ENCODE measurements at places on chromosomes 11 and 22. TPM values are rescaled to one million over a fixed set of nuclear protein-coding genes. Genes with fewer than 3 reads are reported as not detected.

DNA sequence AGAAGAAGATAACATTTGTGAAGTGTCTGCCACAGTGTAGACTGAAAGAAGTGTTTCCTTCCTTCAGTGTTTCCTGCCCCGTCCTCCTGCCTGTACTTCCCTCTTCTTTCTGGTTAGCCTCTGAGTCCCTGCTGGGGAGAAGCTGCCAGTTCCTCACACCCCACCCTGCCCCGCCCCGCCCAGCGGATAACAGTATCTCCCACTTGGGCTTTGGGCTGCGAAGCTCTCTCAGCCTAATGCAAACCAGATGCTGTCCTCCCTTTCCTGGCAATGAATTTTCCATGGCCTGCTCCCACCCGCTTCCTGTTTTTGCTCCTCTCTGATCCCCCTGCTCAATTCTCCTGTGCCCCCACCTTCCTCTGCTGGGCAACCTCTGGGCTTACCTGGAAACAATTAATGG is 5.2 kb upstream of the RAB3IL1 start:
- no peak for DNase-seq

GRCh38 chr22:25739659-25740344 is 2.2 kb upstream of the MYO18B start:
- no peak for DNase-seq

GRCh38 chr11:62024936-62025486 is 57.6 kb upstream of the FTH1 start:
- no peak for DNase-seq

DNA sequence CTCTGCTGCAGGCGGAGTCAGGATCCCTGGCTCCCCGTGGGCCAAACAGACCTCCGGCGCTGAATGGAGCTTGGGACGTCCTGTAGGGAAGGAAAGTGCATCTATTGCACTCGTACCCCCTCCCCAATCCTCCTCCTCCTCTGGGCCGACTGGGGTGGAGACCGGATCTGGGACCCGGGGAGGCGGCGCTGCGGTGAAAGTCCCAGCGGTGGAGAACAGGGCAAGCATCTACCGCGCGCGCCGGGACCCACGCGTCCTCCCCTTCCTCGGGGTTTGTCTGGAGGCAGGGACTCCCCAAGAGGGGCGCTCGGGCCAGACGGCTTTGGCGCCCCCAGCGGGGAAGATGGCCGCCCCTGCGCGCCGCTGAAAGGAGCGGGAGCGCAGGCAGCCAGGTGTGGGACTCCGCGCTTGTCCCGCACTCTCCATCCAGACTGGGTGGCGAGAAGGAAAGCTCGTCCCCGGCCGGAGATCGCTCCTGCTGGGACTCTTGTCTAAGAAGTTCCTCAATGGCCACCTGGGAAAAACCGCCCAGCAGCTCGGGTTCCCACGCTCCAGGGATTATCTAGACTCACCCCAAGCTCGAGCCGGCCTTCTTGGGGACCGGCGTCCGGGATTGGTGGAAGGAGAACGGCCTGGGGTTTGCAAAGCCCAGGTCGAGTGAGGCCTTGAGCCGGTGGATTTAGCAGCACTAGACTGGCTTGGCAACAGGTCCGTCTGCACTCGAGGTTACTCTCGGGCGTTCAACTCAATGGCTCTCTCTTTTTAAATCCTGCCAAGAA is 718 bp downstream of the FADS2 start:
- peak; percentile 13 for DNase-seq

GRCh38 chr11:1757861-1758610 is 5.7 kb downstream of the CTSD start:
- DNase-seq, result no peak

GRCh38 chr11:72135891-72136683 is 562 bp downstream of the FOLR3 start:
- DNase-seq, result no peak

DNA sequence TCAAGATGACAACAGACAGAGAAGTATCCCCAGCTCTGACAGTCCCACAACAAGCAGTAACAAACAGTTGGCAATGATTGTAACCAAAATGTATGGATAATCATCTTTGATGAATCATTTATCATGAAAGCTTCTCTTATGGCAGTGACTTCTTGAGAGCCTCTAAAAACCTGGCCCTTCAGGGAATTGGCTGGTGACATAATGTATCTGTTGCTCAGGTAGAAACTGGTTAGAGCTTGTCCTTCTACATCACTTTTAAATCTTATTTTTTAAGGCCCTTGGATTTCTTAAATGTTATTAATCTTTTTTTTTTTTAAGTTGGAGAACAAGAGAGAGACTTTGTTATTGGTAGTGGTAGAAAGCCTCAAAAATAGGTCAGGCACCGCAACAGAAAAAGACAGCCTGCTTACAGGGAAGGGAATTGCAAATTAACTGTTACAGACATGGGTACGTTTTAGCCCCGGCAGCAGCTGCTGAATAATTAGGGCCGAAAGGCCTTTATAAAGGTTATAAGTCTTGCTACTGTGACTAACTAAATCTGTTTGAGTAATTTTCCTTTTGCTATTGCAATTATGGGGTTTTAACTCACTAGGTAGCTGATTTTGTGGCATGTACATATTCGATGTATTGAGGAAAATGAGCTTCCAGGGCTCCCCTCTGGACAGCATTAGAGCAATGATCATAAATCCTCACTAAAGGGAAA is 207.7 kb upstream of the LRRC4C start:
- no peak for DNase-seq

DNA sequence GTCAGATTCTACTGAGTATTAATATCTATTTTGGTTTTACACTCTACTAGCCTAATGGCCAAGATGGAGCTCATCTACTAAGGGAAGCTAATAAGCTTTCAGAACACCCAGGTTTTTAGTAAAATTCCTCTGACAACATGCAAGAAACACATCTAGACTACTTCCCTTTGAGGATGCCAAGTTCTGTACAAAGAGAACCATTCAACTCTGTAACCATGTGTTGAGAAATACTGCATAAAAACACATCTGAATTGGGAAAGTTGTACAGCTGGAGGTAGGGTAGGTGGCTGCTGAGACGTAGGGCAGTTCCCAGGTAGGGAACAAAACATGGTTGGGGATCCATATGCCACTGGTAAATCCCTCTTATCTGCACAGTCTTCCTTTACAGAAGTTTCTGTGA is 66.2 kb downstream of the SC5D start:
- DNase-seq, result no peak

DNA sequence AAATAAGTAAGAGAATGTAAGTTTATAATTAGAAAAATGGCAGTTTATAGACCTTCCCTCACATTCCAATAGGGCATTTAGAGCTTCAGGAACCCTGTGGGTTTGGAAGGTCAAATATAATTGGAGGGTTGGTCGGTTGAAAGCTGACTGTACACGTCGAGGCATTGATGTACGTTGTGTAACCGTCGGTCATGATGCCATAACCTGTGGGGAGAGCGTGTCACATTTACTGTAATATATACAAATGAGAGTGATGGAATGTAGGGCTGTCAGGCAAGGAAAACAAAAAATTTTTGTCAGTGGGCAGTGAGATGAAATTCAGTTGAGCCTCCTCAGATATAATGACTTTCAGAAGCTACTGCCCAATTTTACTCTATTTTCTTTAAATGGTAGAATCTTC is 88.5 kb downstream of the ARL14EP start:
- DNase-seq, result no peak

DNA sequence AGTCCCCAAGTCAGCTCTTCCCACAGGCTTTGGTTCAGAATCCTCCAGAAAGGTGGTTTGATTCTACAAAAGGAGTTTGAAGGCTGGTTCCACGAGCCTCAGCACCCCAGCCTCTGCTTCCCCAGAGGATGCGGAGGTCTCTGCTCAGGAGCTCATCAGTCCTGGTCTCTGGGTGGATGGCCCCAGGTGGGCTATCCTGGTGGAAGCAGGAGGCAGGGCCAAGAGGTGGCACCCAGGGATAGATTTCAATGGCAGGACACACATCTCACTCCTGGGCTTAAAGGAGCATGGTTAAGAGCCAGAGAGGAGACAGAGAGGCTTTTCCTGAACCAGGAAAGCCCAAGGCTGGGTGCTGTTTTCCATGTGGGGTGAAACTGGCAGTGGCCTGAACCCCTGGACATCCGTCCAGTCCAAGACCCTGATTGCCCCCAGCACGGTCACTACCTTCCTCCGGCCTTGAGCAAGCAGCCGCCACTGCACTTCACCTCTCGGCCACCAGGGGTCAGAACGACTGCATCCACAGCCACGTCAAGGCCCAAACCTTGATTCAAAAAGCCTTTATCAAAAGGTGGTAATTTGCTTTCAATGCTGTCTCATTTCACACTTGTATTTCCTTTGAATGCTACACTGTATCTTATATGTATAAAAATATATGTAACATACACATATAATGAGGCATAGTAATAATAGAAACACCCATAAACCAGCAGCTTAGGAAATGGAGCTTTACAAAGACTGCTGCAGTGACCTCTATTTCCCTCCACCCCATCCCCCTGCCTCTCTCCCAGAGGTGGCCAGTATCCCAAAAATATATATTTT is 19.3 kb upstream of the FXYD2 start:
- DNase-seq, result peak; percentile 57

GRCh38 chr11:120752668-120753067 is 241.1 kb downstream of the GRIK4 start:
- DNase-seq, result no peak

- DNase-seq, result no peak
These were observed 98.2 kb upstream of the CHORDC1 start for GRCh38 chr11:90321018-90321417.

DNA sequence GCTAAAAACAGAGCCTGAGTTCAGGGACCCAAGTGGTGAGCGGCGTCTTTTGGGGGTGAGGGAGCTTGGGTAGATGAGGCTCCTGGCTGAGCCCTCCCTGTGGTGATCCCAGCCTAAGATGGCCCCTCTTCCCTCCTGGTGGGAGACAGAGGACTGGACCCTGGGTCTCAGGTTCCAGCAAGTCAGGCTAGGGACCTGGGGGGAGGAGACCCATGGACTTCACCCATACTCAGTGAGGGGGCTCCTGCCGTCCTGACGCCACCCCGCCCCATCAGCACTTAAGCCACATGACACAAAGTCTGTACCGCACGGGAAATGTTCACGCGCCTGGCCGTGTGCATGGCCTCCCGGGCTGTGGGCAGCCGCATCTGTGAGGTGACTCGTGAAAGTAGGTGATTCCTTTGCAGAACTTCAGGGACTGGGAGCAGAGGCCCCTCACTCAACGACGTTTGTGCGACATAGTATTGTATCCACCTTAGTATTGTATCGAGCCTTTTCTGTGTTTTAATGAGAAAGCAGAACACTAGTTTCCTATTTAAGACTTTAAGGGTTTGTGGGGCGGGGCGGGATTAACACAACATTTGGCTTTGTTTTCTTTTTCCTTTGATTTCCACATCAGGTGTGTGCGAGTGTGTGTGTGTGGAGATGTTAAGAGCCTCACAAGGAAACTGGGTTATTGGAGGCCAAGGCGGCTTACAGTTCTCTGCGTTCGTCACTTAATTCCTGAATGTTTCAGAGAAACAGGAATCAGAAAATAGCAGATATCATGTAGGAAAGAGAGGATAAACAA is 18.4 kb upstream of the TMEM191C start:
- DNase-seq, result no peak

DNA sequence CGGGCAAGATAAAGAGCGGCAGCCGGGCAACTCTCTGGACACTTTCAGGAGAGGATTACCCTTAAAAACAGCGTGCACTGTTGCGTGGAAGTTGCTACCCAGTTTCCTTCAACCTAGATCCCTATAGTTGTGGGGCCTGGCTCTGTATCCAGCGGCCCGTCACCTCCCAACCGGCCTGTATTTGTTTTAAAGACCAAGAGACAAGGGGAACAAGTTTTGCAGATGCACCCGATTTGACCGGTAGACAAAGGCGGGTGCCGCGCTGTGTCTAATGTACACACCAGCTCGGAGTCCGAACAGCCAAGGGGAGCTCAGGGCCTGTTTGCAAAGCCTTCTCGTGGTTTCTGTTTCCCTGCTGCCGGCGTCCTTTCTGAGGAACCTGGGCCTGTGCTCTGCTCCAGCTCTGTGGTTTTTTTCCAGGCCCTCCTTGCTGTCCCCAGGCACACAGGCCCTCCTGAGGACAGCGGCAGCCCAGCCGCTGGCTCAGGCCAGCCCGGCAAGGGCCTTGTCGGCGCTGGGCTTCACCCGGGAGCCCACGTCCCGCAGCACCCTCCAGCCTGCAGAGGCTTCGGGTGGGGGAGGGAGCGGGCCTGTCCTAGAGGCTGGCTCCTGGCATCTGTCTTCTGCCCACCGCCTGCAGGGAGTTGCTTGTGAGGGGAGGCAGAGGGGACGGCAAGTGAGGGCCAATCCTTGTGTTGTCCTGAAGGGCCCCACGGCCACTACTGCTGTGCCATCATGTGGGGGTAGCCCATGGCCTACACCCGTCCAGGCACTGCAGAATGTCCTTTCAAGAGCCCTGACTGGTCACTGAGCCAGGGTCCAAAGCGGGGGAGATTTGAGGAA is 1.4 kb downstream of the TBX1 start:
- DNase-seq, result peak; percentile 31

DNA sequence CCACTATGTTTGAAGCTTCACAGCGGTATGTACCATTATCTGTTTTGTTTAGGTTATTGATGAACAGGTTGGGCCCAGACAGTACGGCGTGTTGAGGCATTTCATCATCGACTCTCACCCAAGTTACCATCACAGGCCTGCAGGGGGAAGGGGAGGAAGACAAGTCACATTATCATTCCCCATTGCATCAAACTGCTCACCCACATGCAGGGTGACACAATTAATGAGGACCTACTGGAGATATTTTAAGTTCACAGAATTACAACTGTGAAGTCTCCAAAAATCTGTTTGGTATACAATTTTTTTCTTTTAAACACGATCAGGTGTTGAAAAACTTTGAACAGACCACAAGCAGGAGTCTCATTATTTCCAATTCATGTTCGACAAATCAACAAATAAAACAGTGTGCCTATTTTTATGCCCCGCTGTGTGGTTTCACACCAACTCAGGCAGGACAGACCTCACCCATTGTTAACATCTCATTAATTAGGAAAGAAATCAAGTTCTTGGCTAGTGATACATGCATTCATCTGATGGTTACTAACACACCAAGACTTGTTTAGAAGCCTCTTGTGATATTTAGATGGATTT is 289.5 kb downstream of the CADM1 start:
- DNase-seq, result no peak

The PPP6R3 gene
- 139 TPM for total RNA-seq

The ARHGAP42 gene
- 4.5 TPM for total RNA-seq

The C11orf86 gene
- not detected for total RNA-seq

The PLAAT5 gene
- total RNA-seq, result not detected
